T-helper 1 cell (primary cell): ENCODE measurements at places on chromosomes 6 and 20.
A peak's percentile ranks its signal among the peaks of the same experiment; 100 is the strongest.

DNA sequence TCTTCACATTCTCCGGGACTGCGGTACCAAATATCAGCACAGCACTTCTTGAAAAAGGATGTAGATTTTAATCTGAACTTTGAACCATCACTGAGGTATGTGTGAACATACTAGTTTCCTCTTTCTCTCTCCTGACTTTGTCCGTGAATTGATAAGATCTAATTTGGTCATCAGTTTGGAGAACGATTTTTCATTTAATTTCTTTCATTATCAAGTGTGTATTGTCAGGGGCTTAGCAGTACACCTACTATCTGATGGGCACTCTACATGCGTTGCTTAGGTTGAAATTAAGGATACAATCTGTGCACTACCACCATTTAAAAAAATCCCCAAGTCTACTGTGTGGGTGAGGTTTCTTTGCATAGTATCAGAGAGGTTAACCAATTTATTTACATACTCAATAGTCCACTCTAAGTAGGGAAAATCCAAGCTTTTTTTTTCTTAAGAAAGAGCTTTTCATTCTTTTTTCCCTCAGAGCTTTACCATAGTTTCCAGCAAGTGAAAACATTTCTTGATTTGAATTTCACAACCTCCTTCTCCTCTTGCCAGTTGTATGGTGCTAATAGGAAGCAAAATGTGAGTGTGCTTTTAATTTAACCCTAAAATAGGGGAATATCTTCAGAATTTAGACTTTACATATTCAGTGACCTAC is 105.4 kb upstream of the ESR1 start:
- DNase-seq = no peak

DNA sequence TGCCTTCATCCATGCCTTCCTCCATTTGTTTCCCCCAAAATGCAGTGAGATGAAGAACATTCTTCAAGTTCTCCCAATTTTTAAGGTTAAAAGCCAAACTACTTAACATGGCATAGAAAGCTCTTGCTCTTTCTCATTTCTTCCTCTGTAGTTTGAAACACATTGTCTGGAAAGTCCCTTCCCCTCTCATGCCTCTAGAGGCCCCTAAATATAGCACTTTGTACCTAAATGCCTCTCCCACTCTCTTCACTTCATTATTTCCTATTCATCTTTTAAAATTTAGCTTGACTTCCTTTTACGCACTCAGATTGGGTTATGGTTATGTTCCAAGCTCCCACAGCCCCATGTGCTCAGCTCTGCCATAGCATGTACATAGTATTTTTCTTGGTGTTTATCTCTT is 389.3 kb downstream of the HDGFL1 start:
- DNase-seq = no peak

DNA sequence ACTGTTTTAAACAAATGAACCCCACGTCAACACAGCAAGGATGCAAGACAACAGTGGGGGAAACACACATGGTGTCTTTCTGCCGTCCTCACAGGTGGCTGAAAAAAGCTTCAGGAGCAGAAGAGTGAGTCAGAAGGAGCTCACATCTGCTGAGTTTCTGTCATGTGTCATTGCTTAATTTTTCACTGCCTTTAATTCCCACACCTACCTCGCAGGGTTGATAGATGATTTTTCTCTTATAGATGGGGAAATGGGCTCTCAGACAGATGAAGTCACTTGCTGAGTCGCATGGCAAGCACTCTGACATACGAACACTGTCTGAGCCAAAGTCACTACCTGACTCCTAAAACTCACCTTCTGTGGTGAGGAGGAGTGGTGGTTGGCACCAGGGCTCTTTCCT is 28.3 kb upstream of the CARMIL1 start:
- DNase-seq = peak; percentile 20

DNA sequence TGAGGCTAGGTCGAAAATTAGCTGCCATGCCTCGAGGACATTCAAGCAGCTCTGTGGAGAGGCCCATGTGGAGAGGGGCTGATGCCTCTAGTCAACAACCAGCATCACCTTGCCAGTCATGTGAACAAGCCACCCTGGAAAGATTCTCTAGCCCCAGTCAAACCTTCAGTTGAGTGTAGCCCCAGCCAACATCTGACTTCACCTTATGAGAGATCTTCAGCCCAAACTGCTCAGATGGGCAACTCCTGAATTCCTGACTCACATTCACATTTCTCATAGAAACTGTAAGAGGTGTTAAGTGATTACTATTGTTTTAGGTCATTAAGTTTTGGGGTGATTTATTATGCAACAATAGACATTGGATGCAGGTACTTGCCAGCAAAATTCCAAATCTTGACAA is 44.9 kb downstream of the GJA10 start:
- DNase-seq = no peak

- no peak for DNase-seq
Measured at GRCh38 chr20:53195876-53196610, 223.9 kb downstream of the TSHZ2 start.

- no peak for DNase-seq
Measured at GRCh38 chr6:142760152-142760551, 184.8 kb downstream of the HIVEP2 start.
